Central memory CD8-positive, alpha-beta T cell (primary cell): ENCODE measurements at places on chromosomes 11 and 22.

- H3K36me3 ChIP-seq: peaks cover 63% of the 10 kb centered on the region
- H3K27me3 ChIP-seq: no peaks in the 10 kb centered on the region
- H3K4me1 ChIP-seq: peaks cover 87% of the 10 kb centered on the region
- H3K27ac ChIP-seq: peak overlapping the region; percentile 100
- DNase-seq: no peak
- peak overlapping the region; percentile 100 for H3K4me3 ChIP-seq
Measured at GRCh38 chr11:65429068-65429681, 6.6 kb downstream of the NEAT1 start.

GRCh38 chr11:126739499-126740145 lies 260.9 kb downstream of the KIRREL3 start:
- no peaks in the 10 kb centered on the region for H3K4me1 ChIP-seq
- no peak overlapping the region for H3K4me3 ChIP-seq
- no peaks in the 10 kb centered on the region for H3K36me3 ChIP-seq
- no peak for DNase-seq

- peaks cover 7% of the 10 kb centered on the region for H3K4me1 ChIP-seq
- no peak overlapping the region for H3K4me3 ChIP-seq
- H3K27me3 ChIP-seq: peaks cover 8% of the 10 kb centered on the region
- H3K36me3 ChIP-seq: no peaks in the 10 kb centered on the region
- no peak overlapping the region for H3K27ac ChIP-seq
Measured at GRCh38 chr11:83726316-83726715, 440.1 kb upstream of the CCDC90B start.

GRCh38 chr11:11979488-11980117 lies 28.8 kb downstream of the DKK3 start:
- peaks cover 16% of the 10 kb centered on the region for H3K27me3 ChIP-seq
- peaks cover 2% of the 10 kb centered on the region for H3K36me3 ChIP-seq
- DNase-seq: no peak
- peaks cover 17% of the 10 kb centered on the region for H3K4me1 ChIP-seq
- no peak overlapping the region for H3K27ac ChIP-seq
- no peak overlapping the region for H3K4me3 ChIP-seq

DNA sequence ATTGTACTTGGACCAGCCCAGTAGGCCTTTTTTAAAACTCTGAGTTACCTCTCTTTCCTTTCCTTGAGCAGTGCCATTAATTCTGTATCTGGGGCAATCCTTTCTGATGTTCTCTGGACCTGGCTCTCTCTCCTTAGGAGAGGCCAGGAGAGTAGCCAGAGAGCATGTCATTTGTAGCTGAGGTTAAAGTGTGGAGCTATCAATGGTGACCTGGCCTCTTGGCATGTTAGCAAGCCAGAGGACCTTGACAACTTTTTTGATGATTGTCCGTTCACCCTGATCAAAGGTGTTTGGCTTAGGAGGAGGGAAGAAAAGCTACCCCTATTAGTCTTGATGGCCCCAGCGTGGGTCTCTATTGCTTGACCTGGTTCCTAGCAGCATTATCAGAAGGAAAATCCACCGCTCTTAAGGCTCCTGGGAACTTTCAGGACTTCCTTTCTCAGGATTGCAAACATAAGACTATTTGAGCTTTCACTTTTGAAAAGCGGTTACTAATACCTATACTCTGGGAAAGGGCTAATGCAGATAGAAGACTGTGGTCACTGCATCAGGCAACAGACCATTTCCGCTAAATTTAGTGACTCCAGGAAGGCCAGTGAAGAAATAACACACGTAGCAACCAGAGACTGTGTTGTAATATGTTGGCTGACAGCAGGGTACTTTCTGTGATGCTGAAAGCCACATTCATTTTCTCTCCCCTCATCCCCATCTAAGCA lies 18.2 kb downstream of the LIMK2 start:
- no peak for DNase-seq
- no peak overlapping the region for H3K4me3 ChIP-seq
- H3K36me3 ChIP-seq: peaks cover 13% of the 10 kb centered on the region
- no peaks in the 10 kb centered on the region for H3K27me3 ChIP-seq

GRCh38 chr11:109939166-109939810 lies 153.9 kb upstream of the ZC3H12C start:
- H3K4me1 ChIP-seq: no peaks in the 10 kb centered on the region
- no peak for DNase-seq

DNA sequence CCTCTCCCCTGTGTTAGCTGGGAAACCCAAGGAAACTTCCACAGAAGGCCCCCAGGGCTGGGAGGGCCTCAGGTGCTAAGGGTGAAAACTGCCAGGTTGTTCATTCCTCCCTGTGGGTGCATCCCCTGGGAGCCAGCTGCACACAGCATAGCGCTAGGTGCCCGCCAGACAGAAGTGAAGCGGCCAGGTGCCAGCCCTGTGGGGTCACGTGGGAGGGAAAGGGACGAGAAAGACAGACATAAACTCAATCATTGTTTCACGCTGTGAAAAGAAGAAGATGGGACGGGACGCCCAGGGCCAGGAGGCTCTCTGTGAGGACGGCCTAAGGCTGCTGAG lies 31.6 kb upstream of the HMOX1 start:
- DNase-seq: no peak
- peaks cover 20% of the 10 kb centered on the region for H3K27me3 ChIP-seq
- H3K4me3 ChIP-seq: no peak overlapping the region
- peaks cover 21% of the 10 kb centered on the region for H3K4me1 ChIP-seq
- H3K36me3 ChIP-seq: peaks cover 8% of the 10 kb centered on the region

DNA sequence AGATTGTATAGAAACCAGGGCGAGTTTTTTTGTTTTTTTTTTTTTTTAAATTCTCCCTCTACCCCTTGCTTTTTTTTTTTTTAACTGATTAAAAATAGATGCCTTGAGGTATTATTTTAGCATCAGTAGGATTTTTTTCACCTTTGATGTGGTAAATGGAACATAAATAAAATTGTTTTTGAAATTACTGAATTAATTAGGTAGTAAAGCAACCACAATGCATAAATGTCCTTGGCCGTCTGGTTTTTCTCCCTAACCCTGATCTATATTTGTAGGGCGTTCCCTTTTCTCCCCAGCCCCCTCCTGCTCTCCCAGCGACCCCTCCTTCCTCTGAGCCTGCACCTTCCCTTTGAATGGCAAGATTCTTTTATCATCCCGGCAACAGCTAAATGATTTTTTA lies 107.8 kb downstream of the ZBTB16 start:
- H3K27me3 ChIP-seq: no peaks in the 10 kb centered on the region
- H3K27ac ChIP-seq: peak overlapping the region; percentile 33
- H3K4me1 ChIP-seq: peaks cover 77% of the 10 kb centered on the region
- no peak for DNase-seq

DNA sequence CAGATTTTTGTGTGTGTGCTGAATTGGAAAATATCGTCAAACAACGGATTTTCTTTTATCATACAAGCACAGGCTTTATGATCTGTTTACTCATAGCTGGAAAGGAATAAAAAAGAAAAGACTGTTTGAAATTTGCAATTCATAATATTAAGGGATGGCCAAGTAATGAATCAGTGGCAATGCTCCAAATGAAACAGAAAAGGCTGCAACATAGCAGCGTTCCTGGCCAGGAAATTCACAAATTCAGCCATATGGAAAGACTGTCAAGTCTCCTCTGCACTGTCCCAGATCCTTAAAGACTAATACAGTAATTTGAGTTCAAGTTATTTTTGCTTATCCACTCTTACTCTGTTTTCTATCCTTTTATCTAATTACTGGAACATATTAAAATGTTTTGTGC lies 98.2 kb downstream of the MSANTD4 start:
- no peak overlapping the region for H3K27ac ChIP-seq
- DNase-seq: no peak
- no peaks in the 10 kb centered on the region for H3K4me1 ChIP-seq

DNA sequence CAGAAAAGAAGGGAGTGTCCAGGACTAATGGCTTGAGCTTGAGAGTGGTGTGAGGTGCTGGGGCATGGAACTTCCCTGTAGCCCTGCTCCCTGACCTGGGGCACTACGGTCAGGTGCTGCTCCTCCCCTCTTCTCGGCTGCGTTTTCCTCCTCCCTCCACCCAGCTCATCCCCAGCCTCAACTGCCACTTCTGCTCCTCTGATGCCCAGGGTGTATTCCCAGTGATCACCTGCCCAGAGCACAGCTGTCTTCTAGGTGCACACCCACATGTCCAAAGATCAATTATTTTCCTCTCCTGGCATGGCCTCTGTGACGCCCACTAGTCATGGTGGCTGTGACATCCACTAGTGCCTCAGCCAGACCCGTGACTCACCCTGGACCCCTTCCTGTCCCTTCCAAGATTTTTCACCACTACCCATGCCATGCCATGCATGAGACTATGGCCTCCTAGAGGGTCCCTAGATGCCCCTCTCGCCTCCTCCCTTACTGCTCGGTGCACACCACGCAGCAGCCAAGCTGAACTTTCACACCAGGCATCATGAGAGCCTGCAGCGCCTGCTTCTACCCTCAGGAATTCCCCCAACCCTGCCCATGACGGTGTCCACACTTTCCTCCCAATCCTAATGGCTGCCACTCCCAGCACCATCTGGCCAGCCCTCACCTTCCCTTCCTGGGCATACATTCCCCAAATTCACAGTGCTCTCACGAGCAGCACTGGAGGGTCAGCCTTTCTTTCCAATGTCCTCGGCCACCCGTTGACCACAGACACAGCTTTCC lies 1.9 kb downstream of the P2RX6 start:
- DNase-seq: no peak
- H3K36me3 ChIP-seq: no peaks in the 10 kb centered on the region
- H3K4me1 ChIP-seq: peaks cover 27% of the 10 kb centered on the region
- H3K27ac ChIP-seq: peak overlapping the region; percentile 5
- no peak overlapping the region for H3K4me3 ChIP-seq

- H3K4me1 ChIP-seq: peaks cover 92% of the 10 kb centered on the region
- H3K36me3 ChIP-seq: peaks cover 78% of the 10 kb centered on the region
- no peaks in the 10 kb centered on the region for H3K27me3 ChIP-seq
Measured at GRCh38 chr11:128497061-128497775, 90.1 kb downstream of the ETS1 start.

GRCh38 chr22:49726701-49727101 lies 101.0 kb downstream of the BRD1 start:
- peaks cover 44% of the 10 kb centered on the region for H3K27me3 ChIP-seq
- H3K27ac ChIP-seq: no peak overlapping the region
- peak overlapping the region; percentile 16 for H3K4me3 ChIP-seq
- DNase-seq: no peak

DNA sequence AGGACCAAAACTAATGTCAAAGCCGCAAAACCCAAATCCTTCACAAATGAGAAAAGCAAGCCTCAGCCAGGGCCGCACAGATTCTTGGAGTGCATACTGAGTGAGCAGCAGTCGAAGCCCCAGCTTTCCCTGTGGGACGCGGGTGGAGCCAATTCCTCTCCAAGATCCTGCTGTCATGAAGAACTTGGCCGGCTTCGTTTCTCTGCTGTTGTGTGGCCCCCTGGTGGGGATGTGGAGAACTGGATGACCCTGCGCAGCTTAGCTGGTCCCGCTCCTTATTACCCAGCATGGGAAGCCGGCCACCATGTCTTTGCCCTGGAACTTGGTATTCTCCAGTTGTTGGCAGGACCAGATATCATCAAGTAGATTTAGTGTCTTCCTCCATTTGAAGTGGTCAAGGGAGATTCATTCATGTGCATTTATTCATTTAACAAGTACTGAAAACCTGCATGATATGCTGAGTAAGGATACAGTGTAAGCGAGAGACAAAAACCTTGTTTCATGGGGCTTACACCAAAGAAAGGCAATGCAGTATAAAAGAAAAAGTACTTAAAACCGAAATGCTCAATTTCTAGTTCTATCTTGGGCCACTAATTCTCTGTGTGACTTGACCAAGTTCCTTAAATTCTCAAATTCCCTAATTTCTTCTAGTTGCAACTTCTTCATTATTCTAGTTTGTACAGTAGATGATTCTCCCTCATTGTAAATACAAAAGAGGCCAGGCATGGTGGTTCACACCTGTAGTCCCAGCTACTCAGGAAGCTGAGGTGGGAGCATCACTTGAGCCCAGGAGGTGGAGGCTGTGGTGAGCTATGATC lies 56.7 kb upstream of the CRTAM start:
- peaks cover 7% of the 10 kb centered on the region for H3K4me1 ChIP-seq
- DNase-seq: peak; percentile 62
- H3K27ac ChIP-seq: peak overlapping the region; percentile 44
- H3K36me3 ChIP-seq: peaks cover 20% of the 10 kb centered on the region
- H3K4me3 ChIP-seq: no peak overlapping the region

DNA sequence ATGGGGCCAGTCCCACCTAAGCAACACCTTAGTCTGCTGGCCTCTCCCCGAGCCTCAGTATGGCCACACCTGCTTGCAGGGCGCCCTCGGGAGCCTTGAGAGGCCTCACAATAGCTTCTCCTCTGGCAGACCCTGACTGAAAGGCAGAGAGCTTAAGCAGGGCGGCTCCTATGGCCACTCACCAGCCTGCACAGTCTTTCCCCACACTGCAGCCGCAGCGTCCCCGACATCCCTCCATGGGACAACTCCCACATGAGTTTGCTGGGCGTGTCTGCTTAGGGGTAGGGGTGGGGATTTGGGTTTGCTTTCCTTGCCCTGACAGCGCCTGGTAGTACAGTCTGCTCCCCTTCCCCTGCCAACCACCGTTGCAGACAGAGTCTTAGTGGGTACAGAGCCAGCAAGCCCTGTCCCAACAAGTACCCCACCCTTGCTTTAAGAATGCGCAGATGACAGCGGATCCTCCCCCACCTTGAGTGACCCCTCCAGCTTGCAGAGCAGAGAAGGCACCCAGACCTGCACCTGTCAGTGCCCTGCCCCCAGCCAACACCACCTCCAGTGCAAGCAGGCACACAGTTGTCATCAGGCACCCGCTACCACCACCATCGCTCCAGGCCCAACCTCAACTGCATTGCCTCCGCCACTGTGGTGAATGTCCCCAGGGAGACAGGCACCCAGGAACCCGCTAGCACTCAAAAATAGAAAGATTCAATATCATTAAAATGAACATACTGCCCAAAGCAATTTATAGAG lies 413.8 kb upstream of the ARHGAP42 start:
- H3K36me3 ChIP-seq: no peaks in the 10 kb centered on the region
- no peaks in the 10 kb centered on the region for H3K4me1 ChIP-seq
- no peaks in the 10 kb centered on the region for H3K27me3 ChIP-seq
- DNase-seq: no peak
- no peak overlapping the region for H3K4me3 ChIP-seq

GRCh38 chr22:31829505-31829904 lies 75.7 kb downstream of the DEPDC5 start:
- no peaks in the 10 kb centered on the region for H3K4me1 ChIP-seq
- no peak overlapping the region for H3K27ac ChIP-seq
- H3K27me3 ChIP-seq: no peaks in the 10 kb centered on the region
- no peak for DNase-seq

DNA sequence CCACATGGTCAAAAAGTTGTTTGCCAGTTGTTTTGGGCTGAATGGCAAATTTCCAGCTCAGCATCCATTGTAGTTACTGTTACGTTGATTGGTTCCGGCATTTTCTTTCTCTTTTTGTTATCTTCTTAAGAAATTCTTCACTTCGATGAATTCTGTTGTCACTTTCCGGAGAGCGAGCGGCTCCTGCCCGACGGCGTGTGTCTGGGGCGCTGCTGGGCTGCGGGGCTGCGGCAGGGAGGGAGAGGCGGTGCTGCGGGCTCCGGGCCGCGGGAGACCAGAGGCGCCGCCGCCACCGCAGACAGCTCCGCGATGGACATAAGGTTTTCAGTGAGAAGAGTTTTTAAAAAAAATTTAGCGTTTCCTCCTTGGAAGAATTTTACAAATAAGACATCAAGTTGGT lies 117.4 kb downstream of the RRM1 start:
- no peaks in the 10 kb centered on the region for H3K36me3 ChIP-seq
- H3K27me3 ChIP-seq: peaks cover 16% of the 10 kb centered on the region
- H3K27ac ChIP-seq: no peak overlapping the region
- no peak for DNase-seq
